Stimulated activated CD8-positive, alpha-beta memory T cell treated with anti-CD3 and anti-CD28 coated beads, Interleukin-7, amount 100 ng/mL, for 4 hours (primary cell): ENCODE measurements at places on chromosomes 12 and 14.

- no peak for DNase-seq
Observed at GRCh38 chr12:127809275-127809674, 457.7 kb upstream of the TMEM132C start.

GRCh38 chr12:8145754-8146441, 10.9 kb upstream of the ZNF705A start:
- DNase-seq = no peak

- DNase-seq = no peak
Observed at GRCh38 chr14:75313294-75313693, 34.7 kb downstream of the FOS start.

DNA sequence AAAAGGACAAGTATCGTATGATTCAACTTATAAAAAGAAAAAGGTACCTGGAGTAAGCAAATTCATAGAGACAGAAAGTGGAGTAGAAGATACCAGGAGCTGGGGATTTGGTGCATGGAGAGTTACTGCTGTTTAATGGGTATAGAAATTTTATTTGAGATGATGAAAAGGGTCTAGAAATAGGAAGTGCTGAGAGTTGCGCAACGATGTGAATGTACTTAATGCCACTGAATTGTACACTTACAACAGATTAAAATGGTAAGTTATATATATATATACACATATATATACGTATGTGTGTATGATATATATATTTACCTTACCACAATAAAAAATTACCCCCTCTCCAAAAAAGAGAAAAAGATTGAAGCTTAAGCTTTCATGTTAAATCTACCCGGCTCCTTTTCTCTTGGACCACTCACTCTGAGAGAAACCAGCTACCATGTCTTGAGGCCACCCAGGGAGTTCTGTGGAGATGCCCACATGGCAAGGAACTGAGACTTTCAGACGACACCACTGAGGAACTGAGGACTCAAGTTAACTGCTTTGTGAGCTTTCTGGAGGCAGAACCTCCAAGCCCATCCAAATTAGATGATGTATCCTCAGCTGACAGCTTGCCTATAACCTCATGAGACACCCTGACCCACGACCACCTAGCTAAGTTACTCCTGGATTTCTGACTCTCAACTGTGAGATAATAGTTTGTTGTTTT, 130.0 kb upstream of the BTG1 start:
- DNase-seq = no peak

DNA sequence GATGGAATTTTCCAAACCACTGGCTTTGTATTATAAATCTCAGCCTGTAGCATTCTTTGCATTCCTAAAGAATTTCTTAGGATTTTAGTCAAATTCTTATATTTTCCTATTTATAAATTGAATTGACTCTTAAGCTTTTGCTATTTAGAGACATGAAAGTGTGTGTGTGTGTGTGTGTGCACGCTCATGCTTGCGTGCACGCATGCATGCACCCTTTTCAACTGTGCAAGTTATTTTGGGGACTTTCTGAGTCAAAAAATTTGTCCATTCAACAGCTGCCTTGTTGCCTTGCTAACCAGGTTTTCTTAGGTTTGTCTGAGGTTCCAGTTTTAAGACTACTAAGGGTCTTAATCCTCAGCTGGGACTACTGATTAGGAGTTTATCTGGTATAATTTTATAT, 42.6 kb downstream of the GPATCH2L start:
- no peak for DNase-seq

GRCh38 chr12:79637093-79637492, 53.7 kb downstream of the PAWR start:
- DNase-seq = no peak

- DNase-seq = no peak
Observed at GRCh38 chr12:62130402-62130801, 129.8 kb upstream of the USP15 start.

GRCh38 chr12:46108721-46109120, 118.3 kb upstream of the SCAF11 start:
- DNase-seq = no peak

DNA sequence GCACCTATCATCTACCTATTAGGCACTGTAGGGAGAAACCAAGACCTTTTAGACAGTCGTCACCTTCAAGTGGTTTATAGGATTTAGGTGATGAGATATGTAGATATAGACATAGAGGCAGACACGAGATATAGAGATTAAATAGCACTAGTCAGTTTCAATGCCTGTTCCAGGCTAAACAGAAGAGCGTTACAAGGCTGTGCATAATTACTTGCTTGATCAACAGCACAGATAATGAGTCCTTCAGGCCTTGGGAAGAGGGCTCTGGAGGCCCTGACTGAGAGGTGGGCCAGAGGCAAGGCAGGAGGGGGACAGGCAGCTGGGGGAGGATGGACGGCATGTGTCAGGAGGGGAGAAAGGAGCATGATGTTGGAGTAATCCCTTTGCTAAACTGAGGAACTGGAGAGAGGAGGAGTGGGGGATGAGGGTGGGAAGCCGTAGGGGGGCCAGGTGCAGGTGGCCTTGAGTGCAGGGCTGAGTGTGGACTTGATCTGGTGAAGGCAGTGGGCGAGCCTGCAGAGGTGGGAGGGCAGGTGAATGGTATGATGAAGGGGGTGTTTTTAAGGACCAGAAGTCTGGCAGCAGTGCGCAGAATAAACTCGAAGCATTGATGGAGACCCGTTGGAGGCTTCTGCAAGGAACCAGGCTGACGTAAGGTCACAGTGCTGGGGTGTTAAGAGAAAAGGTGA, 43.9 kb upstream of the ATP23 start:
- DNase-seq = no peak

DNA sequence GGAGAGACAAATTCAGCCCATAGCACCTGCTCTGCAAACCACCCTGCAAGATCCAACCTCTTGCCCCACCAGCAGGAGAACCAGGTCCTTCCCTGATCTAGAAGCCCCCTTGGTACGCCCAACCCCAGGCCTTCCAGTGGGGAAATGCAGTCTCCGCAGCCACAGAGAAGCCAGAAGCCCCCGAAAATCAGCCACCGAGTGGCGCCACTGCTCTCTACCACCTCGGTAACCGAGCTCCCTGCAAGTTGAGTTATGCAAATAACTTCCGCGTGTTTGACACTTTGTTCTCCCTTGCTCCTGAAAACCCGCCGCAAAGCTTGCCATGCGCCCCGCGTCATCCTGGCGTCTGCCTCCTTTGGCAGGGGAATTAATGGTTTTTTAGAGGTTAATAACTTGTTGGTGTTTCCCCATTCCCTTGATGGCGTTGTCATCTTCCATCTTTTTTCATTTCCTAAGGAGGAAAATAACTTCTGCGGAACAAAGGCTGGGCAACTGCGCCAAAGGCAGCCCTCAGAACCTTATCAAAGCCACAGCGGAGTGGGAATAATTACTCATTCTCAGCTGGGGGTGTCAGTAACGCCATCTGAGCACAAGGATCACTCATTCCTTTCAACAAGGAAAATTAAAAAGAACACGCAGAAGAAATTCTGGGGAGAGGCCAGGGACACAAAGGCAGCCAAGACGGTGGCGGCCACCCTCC, 60.4 kb downstream of the FZD10 start:
- no peak for DNase-seq

DNA sequence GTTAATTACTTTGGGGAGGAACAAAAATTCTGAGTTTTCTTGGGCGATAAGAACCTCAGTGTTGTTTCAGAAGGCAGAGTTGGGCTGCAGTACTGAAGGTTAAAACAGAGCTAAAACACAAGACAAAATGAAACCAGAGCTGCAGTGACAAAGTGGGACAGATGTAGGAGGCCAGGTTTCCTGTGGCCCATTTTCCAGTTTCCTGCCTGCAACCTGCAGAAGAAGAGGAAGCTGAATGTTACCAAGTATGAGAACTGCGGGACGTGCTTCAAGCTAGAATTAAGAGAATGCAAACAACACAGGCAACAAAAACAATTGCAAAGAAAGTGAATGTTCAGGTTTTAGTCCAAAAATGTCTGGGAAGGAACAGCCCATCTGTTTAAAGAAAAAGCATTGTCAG, 17.8 kb downstream of the ELK3 start:
- no peak for DNase-seq

DNA sequence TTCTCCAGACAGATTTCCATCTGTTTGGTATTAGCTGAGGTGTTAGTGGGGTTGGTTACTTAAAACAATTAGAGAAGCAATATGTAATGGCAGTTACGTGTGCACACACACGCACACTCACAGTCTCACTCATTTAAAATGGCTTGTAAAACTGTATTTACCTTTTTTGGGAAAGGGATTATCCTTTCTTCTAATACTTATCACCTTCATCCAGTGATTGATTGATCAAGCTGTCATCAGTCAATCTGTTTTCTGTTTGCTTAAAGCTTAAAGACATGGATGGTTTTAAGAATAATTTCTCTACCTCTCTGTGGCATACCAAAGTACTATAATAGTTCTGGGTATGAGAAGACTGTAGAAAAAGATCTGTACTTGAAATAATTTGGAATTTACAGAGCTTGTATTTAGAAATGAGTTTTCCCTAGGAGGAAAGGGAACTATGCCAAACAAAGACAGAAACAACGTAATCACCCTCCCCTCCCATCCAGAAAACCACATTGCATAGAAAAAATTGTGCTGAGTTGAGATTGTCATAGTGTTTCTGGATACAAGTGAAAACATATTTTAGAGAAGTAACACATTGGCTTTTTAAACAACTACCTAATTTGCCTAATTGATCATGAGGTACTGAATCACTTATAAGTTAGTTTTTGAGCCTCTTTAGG, 455.8 kb downstream of the PCNX1 start:
- no peak for DNase-seq

GRCh38 chr12:7127916-7128626, 618 bp downstream of the RBP5 start:
- no peak for DNase-seq

GRCh38 chr14:92463141-92463540, 50.4 kb upstream of the RIN3 start:
- no peak for DNase-seq
